Activated CD4-positive, alpha-beta memory T cell treated with anti-CD3 and anti-CD28 coated beads for 36 hours (primary cell): ENCODE measurements at places on chromosomes 12 and 14.

DNA sequence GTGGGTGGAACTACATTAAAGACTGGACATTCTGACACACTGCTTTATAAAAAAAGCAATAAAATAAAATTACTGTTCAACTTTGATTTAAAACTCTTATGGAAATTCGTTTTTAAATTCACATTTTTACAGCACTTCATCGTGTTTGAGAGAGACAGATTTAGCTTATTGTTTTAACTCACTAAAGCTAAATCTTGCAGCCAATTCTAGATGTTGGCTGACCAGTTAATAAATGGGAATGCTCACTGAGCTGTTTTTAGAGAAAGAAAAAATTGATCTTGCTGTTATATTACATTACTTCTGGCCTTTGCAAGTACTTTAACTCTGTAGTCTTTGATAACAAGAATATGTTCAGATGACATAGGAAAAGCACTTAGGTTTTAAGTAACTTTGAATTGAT is 157.1 kb downstream of the PLCZ1 start:
- DNase-seq: no peak

- DNase-seq: no peak
Observed at GRCh38 chr14:61636291-61636690, 59.0 kb upstream of the HIF1A start.

- DNase-seq: no peak
Observed at GRCh38 chr14:52025310-52025709, 36.0 kb downstream of the RTRAF start.

- no peak for DNase-seq
Observed at GRCh38 chr12:25705261-25705660, 152.2 kb upstream of the LMNTD1 start.
